Stimulated activated effector memory CD8-positive, alpha-beta T cell treated with anti-CD3 and anti-CD28 coated beads, Interleukin-12 subunit alpha, Interleukin-12 subunit beta, amount 100 ng/mL, for 72 hours (primary cell): ENCODE measurements at places on chromosomes 3 and 15.
A peak's percentile ranks its signal among the peaks of the same experiment; 100 is the strongest.

- DNase-seq: no peak
Observed at GRCh38 chr3:45437383-45437782, 49.0 kb downstream of the LARS2 start.

- DNase-seq: no peak
Observed at GRCh38 chr15:89991312-89991711, 9.8 kb upstream of the ZNF710 start.

- DNase-seq: no peak
Observed at GRCh38 chr3:177589911-177590381, 392.7 kb upstream of the TBL1XR1 start.

DNA sequence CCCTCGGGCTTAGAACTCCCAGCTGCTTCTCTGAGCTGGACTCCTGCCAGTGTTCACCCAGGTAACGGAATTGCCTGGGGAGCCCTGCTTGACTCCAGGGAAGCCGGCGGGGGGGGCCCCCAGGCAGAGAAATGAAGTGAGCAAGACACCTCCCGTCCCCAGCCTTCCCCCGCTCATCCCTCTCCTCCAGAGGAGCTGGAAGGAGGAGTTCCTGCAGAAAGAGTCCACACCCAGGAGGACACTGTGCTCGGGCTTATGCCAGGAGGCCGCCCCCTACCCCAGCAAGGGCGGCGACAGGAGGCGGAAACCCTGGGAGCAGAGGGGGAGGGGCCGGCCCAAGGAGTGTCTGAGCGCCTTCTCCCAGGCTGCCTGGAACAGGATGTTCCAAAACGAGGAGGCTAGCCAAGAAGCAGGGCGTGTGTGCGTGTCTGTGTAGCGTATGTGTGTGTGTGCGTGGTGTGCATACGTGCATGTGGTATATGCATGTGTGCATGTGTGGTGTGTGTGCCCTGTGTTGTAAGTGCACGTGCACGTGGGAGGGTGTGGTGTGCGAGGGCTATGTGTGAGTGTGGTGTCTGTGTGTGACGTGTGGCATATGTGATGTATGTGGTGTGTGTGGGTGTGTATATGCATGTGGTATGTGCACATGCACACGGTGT lies 511.3 kb downstream of the SHQ1 start:
- DNase-seq: no peak

DNA sequence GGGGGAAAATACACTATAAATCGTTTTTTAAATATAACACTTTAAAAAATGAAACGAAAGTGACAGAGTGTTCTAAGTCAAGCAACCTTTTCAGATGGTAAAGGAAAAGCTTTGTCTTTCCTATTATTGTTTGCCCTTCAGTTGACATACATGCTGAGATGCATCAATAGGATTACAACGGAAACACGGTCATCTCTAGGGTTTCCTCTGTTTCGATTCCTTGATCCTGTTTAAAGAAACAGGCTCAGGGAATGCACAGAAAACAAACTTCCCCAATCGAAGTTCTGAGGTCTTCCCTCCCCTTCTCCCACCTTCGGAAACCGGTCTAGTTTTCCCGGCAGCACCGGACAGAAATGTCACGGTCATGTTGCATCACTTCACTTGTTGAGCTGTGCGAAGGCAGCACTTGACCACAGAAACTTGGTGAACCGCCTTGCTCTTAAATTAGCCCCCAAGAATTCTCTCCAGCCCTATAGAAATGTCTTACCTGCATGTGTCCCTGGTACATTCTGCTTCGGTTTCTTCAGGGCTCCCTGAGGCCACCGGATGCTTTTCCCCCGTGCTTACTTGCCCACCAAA lies 556 bp downstream of the PEX5L start:
- DNase-seq: no peak

GRCh38 chr15:74504418-74504817 lies 36.6 kb upstream of the ARID3B start:
- no peak for DNase-seq

GRCh38 chr3:11903047-11903446 lies 56.4 kb upstream of the TAMM41 start:
- DNase-seq: no peak

GRCh38 chr3:20040548-20041196 lies 426 bp downstream of the KAT2B start:
- peak; percentile 85 for DNase-seq

DNA sequence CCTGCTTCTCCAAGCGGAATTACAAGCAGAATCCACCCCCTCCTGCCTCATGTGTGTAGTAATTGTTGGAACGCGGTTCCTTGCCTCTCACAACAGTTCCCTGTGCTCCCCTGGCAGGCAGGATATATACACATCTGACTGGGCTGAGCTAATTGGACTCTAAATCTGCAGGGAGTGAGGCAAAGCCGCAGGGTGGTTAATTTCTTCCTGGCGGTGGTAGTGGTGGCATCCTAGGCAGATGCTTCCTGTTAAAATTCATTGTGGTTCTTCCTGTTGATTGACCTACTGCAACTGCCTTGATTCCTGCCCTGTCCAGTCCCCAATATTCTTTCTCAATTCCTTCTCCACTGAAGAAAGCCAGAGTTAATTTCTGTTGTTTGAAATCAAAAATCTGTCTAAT lies 202.9 kb upstream of the PROK2 start:
- DNase-seq: no peak

- DNase-seq: no peak
Observed at GRCh38 chr15:65033659-65034269, 4.3 kb upstream of the MTFMT start.

GRCh38 chr15:66698318-66698961 lies 3.6 kb upstream of the SMAD6 start:
- no peak for DNase-seq

DNA sequence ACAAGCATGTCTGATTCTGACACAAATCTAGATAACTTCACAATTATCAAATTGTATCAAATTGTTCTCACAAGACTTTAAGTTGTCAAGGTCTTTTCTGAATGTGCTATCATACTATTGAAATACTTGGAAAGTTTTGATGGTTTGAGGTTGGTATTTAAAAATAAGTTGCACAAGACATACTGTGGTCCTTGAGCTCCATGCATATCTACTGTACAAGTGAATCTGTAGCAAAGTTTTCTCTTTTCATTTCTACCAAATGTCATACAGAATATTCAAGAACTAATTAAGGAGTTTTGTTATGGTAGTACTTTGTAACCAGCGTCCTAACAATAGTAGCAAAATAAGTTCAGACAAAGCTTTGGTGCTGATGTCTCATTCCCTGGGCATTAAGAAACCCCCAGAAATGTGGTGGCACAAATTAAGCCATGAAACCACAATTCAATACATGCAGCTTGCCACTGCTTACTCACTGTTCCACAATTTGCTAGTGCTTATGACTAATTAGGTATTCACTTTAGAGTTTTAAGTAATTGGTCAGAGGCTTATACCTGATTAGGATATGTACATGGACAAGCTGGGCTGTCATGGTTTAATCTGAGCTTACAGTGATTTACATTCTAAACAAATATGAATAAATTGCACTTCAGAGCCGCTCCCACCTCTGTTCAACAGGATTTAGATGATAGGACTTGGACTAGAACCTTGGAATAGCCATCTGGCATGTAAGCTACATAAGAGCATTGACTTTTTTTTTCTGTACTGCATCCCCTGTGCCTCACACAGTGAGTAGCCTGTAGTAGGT lies 8.8 kb downstream of the TBC1D23 start:
- DNase-seq: peak; percentile 18

- no peak for DNase-seq
Observed at GRCh38 chr3:172519740-172520139, 3.5 kb downstream of the TNFSF10 start.

- no peak for DNase-seq
Observed at GRCh38 chr15:59074607-59075006, 30.3 kb upstream of the CCNB2 start.

GRCh38 chr3:184241447-184242296 lies 7.1 kb downstream of the ALG3 start:
- no peak for DNase-seq

DNA sequence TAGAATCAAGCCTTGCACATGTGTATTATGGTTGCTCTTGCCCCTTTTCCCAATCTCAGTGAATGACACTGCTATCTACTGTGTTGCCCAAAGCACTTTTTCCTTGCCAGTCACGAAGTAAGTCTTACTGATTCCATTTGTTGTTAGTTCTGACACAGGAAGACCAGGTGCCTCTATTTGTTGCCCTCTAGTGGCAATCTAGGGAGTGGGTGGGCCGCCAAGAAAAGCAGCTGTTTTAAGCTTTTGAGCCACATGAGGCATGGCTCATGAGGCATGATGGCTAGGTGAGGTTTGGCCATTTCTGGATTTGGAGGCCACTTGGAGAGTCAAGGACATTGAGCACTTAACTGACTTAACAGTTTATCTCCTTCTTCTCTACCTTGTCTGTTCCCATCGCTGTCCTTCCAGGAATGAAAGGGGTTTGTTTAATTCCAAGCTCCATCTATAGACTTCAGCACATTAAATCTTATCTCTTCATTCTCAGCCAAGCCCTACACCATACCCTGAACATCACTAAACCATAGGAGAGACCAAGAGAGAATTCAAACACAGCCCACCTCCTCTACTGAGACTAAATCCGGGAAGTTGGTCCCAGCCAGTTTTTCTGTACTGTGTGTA lies 103.1 kb downstream of the HCN4 start:
- peak; percentile 73 for DNase-seq

GRCh38 chr3:18888370-18888769 lies 259.9 kb upstream of the KCNH8 start:
- no peak for DNase-seq

DNA sequence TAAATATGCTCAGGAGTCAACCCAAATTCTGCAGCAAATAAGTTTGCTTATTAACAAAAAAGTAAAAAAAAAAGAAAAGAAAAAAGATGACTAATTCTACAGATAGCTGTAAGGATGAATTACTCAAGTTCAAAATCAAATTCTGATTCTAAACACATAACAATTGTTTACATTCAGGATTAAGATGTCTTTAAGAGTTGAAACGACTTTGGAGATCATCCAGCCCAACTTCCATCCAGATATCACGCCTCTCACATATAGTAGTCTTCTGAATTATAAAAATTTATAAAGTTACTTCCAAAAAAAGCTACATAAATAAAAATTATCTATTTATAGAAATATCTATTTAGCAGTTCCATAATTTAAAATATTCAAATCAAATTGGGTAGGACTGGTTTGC lies 39.8 kb downstream of the GYG1 start:
- DNase-seq: no peak

GRCh38 chr3:32862247-32862935 lies 44.6 kb downstream of the TRIM71 start:
- no peak for DNase-seq

DNA sequence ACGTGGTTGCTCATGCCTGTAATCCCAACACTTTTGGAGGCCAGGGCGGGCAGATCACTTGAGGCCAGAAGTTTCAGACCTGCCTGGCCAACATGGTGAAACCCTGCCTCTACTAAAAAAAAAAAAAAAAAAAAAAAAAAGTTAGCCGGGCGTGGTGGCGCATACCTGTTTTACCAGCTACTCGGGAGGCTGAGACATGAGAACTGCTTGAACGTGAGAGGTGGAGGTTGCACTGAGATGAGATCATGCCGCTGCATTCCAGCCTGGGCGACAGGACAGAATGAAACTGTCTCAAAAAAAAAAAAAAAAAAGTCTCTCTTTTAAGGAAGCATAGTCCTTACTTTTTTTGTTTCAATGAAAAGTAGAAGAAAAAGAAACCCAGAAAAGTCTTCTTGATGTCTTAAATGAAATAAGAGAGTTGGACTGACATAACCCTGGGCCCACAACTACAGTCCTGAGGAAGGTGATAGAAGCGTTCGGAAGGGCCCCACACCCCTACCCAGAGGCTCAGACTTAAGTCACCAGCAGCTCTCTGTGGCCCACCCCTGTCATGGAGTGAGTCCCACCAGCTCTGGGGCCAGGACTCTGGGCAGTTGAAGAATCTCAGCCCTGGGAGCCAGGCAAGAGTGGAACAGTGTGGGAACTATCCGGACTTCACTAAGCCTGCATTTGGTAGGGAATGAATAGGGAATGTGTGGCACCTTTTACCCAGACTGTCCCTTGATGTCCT lies 2.6 kb downstream of the NME9 start:
- DNase-seq: no peak

GRCh38 chr15:66670175-66670574 lies 31.9 kb upstream of the SMAD6 start:
- DNase-seq: no peak

- DNase-seq: no peak
Observed at GRCh38 chr3:62757045-62757444, 118.2 kb downstream of the CADPS start.

DNA sequence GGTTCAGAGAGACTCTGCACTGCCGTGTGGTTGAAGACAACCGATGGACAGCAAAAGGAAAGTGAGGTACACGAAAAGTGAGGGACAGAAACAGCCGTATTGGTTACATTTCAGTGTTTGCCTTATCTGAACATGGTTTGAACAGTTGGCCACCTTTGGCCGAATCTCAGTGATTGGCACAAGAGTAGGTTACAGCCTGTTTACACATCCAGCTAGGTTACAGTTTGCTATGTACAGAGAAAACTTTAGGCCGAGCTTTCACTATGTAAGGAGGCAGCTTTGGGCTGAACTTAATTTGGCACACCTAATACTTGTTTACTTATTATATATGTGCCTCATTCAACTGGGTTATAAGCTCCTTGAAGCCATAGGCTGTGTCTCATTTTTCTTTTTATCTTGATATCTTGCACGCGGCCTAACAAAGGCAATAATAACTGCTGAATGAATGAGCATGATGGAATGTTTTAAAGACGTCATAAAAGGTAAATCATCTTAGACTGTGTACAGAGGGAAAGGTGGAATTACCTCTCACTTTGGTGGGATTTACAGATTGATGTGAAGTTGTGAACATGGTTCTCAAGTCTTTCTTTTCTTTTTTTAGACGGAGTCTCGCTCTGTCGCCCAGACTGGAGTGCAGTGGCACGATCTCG lies 17.2 kb upstream of the GREM1 start:
- DNase-seq: no peak

DNA sequence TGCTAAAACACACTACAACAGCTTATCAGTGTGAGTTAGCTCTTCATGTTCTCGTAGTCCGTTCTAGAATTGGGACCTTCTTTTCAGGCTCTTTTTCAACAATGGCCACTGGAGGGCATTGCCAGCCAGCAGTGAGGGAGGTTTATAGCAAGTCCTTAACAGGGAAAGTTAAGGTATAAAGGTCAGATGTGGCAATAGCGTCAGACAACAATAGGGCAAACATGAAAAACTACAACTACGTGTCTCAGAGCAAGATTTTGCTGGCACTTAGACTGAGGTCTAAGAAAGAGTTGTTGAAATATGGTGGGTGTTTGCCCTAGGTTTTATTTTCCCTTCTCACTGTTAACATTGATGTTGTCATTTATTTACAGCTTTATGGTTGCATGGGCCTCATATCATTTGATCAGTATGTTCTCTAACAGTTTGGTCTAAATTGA lies 161.4 kb downstream of the GMNC start:
- DNase-seq: no peak

- DNase-seq: no peak
Observed at GRCh38 chr15:100558771-100559254, 30.1 kb upstream of the CERS3 start.

DNA sequence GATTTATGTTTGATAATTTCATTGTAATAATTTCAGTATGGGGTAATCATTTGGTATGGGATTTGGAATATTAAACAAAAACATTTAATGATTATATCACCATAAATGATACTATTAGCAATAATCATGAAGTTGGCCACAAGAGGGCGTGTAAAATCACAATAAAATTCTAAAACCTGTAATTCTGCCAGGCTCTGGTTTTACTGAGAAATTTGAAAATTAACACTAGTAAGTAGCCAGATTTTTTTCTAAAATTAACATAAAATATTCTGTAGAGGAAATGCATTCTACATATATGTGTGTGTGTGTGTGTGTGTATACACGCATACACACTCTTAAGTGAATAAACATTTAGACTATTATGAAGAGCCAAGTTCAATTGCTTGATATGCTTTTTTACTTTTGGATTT lies 40.5 kb downstream of the FEZF2 start:
- no peak for DNase-seq
